Activated CD4-positive, alpha-beta T cell treated with anti-CD3 and anti-CD28 coated beads, Interleukin-2, amount 10 ng/mL, durations not matched to agents 7 days and 5 days (primary cell): ENCODE measurements at places on chromosomes 7 and 10. TPM values are rescaled to one million over a fixed set of nuclear protein-coding genes. Genes with fewer than 3 reads are reported as not detected.

The ZNF789 gene
- 28.1 TPM for total RNA-seq

DNA sequence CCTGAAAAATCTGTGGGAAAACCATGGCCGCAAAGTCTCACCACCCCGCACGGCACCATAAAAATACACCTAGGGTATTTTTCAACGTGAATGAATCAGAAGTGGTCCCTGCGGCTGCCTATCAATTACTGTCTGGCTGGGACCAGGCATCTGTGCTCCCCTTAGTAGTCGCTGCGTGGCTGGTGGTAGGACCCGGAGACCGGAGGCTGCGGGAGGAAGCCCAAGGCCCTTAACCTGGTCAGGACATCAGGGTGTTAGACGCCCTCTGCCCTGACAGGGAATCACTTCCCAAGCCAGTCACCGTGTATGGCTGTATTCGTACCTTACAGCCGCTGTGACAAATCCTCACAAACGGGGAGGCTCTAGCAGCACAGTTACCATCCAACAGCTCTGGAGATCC lies 141.5 kb upstream of the PPP2R2D start:
- DNase-seq = no peak
- H3K36me3 ChIP-seq = no peaks in the 10 kb centered on the region
- no peaks in the 10 kb centered on the region for H3K4me1 ChIP-seq
- no peak overlapping the region for H3K27ac ChIP-seq
- peaks cover 3% of the 10 kb centered on the region for H3K27me3 ChIP-seq
- H3K4me3 ChIP-seq = no peak overlapping the region

DNA sequence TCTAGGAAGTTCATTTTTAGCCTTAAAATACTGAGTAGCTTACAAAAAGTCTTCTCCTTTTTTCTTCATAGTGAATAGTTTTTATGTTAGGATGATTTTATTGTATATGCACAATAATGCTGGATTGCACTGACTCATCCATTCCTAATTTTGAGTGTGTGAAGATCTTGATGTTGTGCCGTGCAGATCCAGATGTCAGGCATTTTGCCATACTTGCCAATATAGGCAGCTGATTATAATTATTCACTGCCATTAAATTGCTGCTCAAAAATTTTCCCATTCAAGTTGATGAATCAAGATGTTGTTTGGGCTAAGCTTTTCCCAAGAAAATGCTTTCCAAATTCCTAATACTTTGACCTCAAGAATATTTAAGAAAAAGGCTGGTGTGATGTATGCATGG lies 218.3 kb downstream of the AHR start:
- H3K4me1 ChIP-seq = peaks cover 7% of the 10 kb centered on the region
- H3K27ac ChIP-seq = no peak overlapping the region
- no peaks in the 10 kb centered on the region for H3K36me3 ChIP-seq
- no peak overlapping the region for H3K4me3 ChIP-seq

GRCh38 chr10:119176166-119176565 lies 2.4 kb downstream of the PRDX3 start:
- no peaks in the 10 kb centered on the region for H3K27me3 ChIP-seq
- peak overlapping the region; percentile 12 for H3K4me3 ChIP-seq
- no peak for DNase-seq
- H3K27ac ChIP-seq = peak overlapping the region; percentile 9
- H3K36me3 ChIP-seq = peaks cover 40% of the 10 kb centered on the region

DNA sequence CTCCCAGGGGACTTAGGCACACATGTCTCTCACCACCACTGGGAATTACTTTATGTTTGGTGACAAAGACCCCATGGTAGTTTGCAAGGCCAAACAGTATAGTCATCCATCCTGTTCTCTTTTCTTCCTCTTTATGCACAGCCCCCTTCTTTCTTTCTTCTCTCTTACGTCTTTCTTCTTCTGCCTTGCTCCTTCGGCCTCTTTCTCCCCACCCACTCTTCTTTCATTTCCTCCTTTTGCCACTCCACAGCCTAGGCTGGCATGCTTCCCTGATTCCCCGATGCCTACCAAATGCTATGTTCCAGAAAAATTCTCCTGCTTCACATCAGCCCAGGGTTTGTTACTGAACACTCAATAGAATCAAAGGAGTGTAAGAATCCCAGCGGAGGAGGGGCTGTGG lies 62.4 kb upstream of the MKLN1 start:
- DNase-seq = no peak
- no peaks in the 10 kb centered on the region for H3K36me3 ChIP-seq
- no peak overlapping the region for H3K27ac ChIP-seq
- peaks cover 6% of the 10 kb centered on the region for H3K27me3 ChIP-seq

The TMEM140 gene
- total RNA-seq = 27.7 TPM

- H3K27ac ChIP-seq = peak overlapping the region; percentile 77
- DNase-seq = no peak
- H3K4me1 ChIP-seq = peaks cover 74% of the 10 kb centered on the region
- no peaks in the 10 kb centered on the region for H3K27me3 ChIP-seq
- H3K36me3 ChIP-seq = peaks cover 41% of the 10 kb centered on the region
Observed at GRCh38 chr10:72336259-72337038, 18.3 kb downstream of the DNAJB12 start.

GRCh38 chr7:74230446-74231231 lies 20.8 kb downstream of the LAT2 start:
- H3K27me3 ChIP-seq = no peaks in the 10 kb centered on the region
- no peak overlapping the region for H3K4me3 ChIP-seq
- peaks cover 19% of the 10 kb centered on the region for H3K4me1 ChIP-seq
- H3K27ac ChIP-seq = no peak overlapping the region

The GRID1 gene
- not detected for total RNA-seq

- H3K36me3 ChIP-seq = no peaks in the 10 kb centered on the region
- no peak for DNase-seq
- H3K27ac ChIP-seq = no peak overlapping the region
- no peak overlapping the region for H3K4me3 ChIP-seq
Observed at GRCh38 chr7:85685901-85686300, 499.0 kb upstream of the SEMA3D start.

The STEAP2 gene
- total RNA-seq = not detected

DNA sequence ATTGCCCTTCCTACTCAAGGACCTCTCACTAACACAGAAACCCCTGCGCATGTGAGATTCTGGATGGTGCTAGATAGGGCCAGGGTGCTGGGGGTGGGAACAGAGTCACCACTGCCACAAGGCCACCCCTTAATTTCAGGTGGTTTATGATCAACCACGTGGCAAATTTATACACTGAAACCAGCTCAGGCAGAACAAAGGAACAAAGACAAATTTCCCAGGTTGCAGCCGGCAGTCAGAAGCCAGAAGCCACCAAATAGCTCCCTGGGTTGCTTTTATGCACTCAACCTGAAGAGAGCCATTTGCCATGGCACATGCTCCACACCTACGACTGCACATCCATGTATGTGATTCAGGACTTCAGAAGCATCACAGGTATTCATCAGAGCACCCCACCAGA lies 2.5 kb downstream of the VOPP1 start:
- peaks cover 77% of the 10 kb centered on the region for H3K4me1 ChIP-seq
- H3K4me3 ChIP-seq = peak overlapping the region; percentile 89
- no peaks in the 10 kb centered on the region for H3K27me3 ChIP-seq
- H3K36me3 ChIP-seq = peaks cover 35% of the 10 kb centered on the region

GRCh38 chr10:88879534-88880281 lies at the start of gene STAMBPL1:
TSS of gene STAMBPL1 (plus strand) at chr10:88880245. CDS start at chr10:88901709, 21,464 bp downstream.
- peak within 1 kb of the TSS; percentile 92 for H3K4me3 ChIP-seq
- peak; percentile 85 for DNase-seq
- H3K4me1 ChIP-seq = peaks cover 68% of the 10 kb centered on the region
- peaks cover under 1% of the 10 kb centered on the region for H3K27me3 ChIP-seq
- peak within 1 kb of the TSS; percentile 96 for H3K27ac ChIP-seq

The MCM10 gene
- 65.4 TPM for total RNA-seq

The CYP3A7 gene
- total RNA-seq = not detected

The SPDYE11 gene
- total RNA-seq = not detected

The SPDYE8 gene
- total RNA-seq = not detected

DNA sequence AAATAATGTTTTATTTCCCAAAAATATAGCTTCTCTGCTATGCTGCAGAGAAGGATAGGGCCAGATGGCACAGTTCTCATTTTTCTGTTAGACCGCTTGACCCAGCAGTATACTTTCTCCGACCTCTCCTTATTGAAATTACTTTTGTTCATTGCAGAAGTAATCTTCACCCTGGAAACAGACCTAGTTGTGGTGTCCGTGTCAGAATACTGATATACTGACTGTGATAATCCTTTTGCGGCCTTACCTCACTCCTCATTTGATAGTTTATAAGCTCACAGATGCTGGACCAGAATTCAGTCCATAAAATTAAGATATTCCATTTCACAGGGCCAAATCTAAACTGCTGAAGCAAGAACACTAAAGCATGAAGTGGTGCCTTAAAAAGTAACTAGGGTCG lies 260.6 kb upstream of the DKK1 start:
- no peaks in the 10 kb centered on the region for H3K36me3 ChIP-seq
- H3K27me3 ChIP-seq = no peaks in the 10 kb centered on the region
- H3K4me3 ChIP-seq = no peak overlapping the region
- H3K4me1 ChIP-seq = no peaks in the 10 kb centered on the region
- no peak for DNase-seq

The PLA2G12B gene
- total RNA-seq = not detected

The MRLN gene
- total RNA-seq = not detected

The OR2A1 gene
- total RNA-seq = 0.17 TPM

DNA sequence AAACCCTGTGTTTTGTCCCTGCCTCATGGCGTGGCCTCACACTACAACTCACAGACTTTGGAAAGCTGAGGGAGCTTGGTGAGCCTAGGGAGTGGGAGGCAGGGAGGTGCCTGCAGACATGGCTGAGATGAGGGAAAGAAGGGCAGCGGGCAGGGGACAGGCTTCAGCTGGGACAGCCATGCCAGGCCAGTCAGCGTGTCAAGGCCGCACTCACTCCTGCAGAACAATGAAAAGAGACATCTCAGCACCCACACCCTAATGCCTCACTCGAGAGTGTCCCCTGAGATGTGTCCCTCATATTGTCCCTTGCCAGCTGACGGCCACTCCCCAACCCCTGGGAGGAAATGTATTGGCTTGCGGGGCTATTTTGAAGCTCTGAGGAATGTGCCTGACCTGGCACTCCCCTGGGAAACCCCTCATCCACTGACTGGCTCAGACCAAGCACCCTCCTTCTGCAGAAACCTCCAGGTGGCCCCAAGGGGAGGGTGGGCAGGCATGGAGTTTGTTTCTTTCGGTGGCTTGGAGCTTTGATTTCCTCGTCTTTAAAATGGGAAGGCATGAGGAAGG lies 31.6 kb downstream of the SH3PXD2A start:
- peaks cover 7% of the 10 kb centered on the region for H3K4me1 ChIP-seq
- H3K27ac ChIP-seq = no peak overlapping the region
- no peak for DNase-seq
- H3K4me3 ChIP-seq = no peak overlapping the region
- no peaks in the 10 kb centered on the region for H3K36me3 ChIP-seq
- H3K27me3 ChIP-seq = peaks cover 35% of the 10 kb centered on the region

- DNase-seq = no peak
- no peak overlapping the region for H3K27ac ChIP-seq
- no peak overlapping the region for H3K4me3 ChIP-seq
Observed at GRCh38 chr7:151128144-151128543, 39.4 kb downstream of the GBX1 start.

The WEE2 gene
- total RNA-seq = not detected

DNA sequence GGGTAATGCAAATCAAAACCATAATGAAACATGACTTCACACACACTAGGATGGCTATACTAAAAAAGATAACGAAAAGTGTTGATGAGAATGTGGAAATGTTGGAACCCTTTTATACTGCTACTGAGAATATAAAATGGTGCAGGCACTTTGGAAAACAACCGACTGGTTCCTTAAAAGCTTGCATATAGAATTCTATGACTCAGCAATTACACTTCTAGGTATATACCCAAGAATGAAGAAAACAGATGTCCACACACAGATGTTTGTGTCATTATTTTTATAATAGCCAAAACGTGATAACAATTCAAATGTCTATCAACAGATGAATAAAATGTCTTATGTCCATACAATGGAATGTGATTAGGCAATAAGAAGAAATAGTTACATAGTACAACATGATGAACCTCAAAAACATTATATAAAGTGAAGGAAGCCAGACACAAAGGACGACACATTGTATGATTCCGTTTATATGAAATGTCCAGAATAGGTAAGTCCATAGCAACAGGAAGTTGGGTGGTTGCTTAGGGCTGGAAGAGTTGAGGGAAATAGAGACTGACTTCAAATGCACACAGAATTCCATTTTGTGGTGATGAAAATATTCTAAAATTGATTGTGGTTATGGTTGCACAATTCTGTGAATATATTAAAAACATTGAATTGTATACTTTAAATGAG lies 148.3 kb upstream of the PHYHIPL start:
- no peaks in the 10 kb centered on the region for H3K4me1 ChIP-seq
- no peaks in the 10 kb centered on the region for H3K36me3 ChIP-seq
- no peak overlapping the region for H3K4me3 ChIP-seq
- no peak overlapping the region for H3K27ac ChIP-seq
- H3K27me3 ChIP-seq = no peaks in the 10 kb centered on the region
- DNase-seq = no peak

- no peak overlapping the region for H3K27ac ChIP-seq
- peaks cover 31% of the 10 kb centered on the region for H3K27me3 ChIP-seq
- H3K4me3 ChIP-seq = no peak overlapping the region
- no peak for DNase-seq
Observed at GRCh38 chr10:132965411-132966057, 23.2 kb upstream of the CFAP46 start.

DNA sequence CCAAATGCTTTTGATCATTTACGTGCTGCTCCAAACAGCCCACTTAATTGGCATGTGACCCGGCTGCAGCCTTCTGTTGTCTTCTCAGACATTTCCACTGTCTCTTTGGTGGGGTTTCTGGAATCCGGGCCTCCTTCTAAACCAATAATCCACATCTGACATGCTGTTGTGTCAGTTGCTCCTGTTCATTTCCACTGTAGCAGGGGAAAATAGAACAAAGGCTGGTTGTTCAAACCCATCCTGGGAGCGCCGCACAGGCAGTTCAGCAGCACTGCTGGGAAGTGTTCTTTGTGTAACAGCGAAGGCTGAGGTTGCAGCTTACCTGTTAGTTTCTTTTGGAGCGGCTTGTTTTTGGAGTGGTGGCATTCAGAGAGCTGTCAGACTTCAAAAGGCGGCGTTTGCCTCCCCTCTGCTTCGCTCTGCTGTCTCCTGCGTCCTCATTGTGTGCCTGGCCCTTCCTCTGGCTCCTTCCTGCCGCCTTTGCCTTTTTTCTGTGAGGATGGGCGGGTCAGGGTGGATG lies 149.4 kb downstream of the SNX10 start:
- peaks cover 9% of the 10 kb centered on the region for H3K27me3 ChIP-seq
- H3K4me3 ChIP-seq = no peak overlapping the region
- no peaks in the 10 kb centered on the region for H3K36me3 ChIP-seq
- H3K4me1 ChIP-seq = no peaks in the 10 kb centered on the region
- no peak overlapping the region for H3K27ac ChIP-seq
- no peak for DNase-seq

The NPTX2 gene
- total RNA-seq = not detected

The TEX47 gene
- not detected for total RNA-seq

The CYP2C18 gene
- total RNA-seq = not detected

DNA sequence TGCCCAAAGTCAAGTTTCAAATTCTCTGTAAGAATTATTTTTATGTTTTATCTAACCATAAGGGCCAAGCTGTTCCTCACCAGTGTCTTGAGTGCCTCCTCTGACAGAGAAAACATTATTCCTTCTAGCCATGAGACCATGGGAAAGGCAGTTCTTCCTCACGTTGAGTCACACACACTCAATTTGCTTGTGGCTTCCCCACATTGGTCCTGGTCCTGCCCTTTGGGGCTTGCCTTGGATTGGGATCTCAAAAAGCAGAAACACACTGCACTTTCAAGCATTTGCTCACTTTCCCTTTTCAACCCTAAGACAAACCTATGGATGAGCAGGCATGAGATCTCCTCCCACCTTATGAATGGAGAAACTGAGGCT lies 248.3 kb upstream of the IGFBP3 start:
- no peaks in the 10 kb centered on the region for H3K27me3 ChIP-seq
- no peaks in the 10 kb centered on the region for H3K4me1 ChIP-seq
- no peaks in the 10 kb centered on the region for H3K36me3 ChIP-seq
- no peak overlapping the region for H3K4me3 ChIP-seq

The SMC3 gene
- 82.6 TPM for total RNA-seq

The FLNC gene
- not detected for total RNA-seq
